ENCODE measurements at places on chromosomes 1 and 21.

DNA sequence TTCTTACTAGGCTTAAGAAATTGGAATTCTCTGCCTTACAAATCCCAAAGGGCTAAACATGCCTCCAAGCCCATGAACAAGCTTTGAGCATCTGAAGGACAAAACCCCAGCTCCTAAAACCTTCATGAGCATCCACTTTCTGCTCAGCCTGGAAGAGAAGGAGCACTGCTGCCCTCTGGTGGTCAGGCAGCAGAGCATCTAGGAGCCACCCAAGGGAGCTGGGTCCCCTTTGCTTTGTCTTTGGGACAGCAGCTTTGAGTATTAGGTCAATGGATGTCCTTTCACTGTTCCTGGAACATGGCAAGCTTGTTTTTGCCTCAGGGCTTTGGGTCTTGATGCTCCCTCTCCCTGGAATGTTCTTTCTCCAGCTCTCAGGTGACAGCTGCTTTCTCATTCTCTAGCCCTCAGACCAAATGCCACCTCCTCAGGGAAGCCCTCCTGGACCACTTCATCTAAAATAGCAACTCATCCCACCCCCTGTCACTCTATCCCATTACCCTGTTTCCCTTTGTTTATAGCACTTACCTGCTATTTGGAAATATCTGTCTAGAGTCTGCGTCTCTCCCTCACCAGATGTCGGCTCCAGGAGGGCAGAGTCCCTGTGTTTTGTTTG lies 25.7 kb downstream of the RAB7B start:
- DNase-seq = peak; percentile 71

GRCh38 chr1:47684964-47685762 lies 247.3 kb downstream of the FOXD2 start:
- no peak for DNase-seq

GRCh38 chr1:2506007-2506860 lies 20.2 kb downstream of the PANK4 start:
- no peak for DNase-seq

- no peak for DNase-seq
Observed at GRCh38 chr1:212166244-212166643, 119.0 kb upstream of the PPP2R5A start.

GRCh38 chr1:166789286-166789685 lies 50.0 kb upstream of the POGK start:
- DNase-seq = no peak

DNA sequence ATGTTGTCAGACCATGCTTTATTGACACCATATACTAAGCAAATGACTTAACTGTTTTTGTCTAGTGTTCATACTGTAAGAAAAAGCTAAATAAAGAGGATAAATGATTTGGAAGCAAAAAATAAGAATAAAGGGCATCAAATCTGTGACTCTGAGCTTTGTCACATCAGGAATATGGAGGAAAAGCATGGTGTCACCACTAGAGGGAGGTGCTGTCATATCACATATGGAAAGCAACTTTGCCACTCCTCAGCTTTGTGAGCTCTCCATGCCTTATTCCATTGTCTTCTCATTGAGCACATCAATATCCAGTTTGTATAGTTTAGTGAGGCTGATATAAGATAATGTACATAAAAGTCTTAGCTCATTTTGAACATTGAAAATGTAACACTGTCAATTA lies 20.8 kb upstream of the GBP1 start:
- DNase-seq = peak; percentile 46

Data from effector CD4-positive, alpha-beta T cell (primary cell).